ENCODE measurements at places on chromosomes 7 and 10.

DNA sequence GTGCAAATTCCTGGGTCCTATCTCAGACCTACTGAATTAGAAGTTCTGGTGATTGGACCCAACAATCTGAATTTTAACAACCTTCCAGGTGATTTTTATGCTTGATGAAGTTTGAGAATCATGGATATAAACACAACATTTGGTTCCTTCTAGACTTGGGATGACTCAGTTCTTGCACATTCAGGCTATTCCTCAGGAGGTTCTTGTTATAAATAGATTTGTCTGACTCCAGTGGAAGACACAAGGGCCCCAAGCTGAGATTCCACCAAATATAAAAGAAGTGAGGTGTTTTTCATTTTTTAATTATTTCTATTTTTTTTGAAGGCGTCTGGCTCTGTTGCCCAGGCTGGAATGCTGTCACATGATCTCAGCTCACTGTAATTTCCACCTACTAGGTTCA, 9.4 kb upstream of the TAS2R16 start:
- no peak for DNase-seq

- no peak for DNase-seq
Observed at GRCh38 chr7:7620644-7621210, 19.8 kb upstream of the UMAD1 start.

- DNase-seq: no peak
Observed at GRCh38 chr10:5467207-5467535, 32.2 kb downstream of the CALML5 start.

DNA sequence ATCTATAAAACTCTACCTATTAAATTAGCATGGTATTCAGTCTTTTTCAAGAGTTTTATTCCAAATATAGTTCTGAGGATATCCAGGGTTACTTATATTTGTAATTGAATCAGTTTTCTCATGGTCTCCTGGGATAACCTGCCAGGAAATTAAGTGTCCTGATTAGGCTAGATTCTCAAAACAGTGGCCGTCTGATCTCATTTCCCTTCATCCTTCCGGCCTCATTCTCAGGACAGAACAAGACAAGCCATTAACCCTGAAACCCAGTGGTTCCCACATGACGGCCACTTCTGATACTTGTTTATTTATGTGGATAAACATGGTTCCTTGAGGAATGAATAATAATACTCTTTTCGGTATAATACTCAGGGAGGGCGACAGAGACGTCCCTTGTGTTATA, 417.6 kb upstream of the POT1 start:
- DNase-seq: no peak

- no peak for DNase-seq
Observed at GRCh38 chr7:127912901-127913300, 118.3 kb downstream of the LRRC4 start.

- no peak for DNase-seq
Observed at GRCh38 chr7:80139236-80139635, 4.6 kb downstream of the GNAI1 start.

DNA sequence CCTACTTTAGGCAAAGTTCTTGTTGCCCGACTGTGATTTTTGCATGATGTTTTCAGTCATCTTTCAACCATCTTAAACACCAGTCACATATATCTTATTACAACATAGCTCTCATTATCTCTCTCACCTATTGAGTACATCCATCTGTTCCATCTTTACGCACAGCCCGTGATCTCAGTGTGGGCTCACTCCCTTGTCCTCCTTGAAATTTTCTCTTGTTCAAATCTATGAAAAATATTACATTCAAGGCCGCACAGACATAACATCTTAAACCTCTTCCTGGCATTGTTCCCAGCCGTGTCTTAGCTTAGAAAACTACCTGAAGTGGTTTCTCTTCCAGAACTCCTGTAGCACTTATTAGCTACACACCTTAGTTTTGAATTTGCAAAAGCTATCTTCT, 32.6 kb downstream of the NET1 start:
- no peak for DNase-seq

GRCh38 chr7:23096518-23097290, 8.9 kb upstream of the KLHL7 start:
- no peak for DNase-seq

DNA sequence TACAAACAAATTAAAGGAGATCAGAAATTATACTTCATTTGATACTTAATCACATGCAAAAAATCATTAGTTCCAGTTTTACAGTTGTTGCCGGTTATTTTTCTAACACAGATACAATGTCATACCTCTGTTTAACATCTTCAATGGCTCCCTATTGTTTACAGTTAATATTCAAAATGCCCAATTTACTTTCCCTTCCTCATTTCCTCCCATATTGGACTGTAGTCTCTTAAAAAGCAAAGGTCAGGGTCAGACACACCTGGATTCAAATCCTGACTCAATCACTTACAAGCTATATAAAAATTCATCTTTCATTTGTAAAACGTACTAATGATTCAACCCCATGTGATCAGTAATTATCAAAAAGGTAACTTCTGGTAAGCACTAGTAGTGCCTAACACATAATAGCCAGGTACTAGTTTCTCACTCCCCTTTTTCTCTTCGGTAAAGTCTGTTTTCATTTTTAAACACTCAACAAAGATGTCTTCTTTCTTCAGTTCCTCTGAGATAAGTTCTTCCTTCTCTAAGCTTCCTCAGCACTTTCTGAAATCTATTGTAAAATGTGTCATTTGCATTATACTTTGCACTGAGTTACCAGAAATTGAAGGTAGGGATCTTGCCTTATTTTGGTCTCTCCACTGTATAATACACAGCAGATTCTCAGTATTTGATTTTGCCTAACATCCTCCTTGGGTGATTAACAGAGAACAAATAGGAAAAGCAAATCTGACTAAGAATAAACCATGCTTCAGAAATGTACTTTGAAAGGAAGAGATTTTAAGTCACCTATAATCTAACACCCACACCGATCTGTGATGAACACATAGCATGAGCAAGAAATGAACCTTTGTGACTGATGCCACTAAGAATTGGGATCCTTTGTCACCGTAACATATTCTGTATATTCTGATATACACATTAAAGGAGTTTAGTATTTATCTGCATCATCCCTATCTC, 16.1 kb downstream of the KMT2C start:
- DNase-seq: no peak

- no peak for DNase-seq
Observed at GRCh38 chr10:70343712-70344111, 38.7 kb downstream of the LRRC20 start.

DNA sequence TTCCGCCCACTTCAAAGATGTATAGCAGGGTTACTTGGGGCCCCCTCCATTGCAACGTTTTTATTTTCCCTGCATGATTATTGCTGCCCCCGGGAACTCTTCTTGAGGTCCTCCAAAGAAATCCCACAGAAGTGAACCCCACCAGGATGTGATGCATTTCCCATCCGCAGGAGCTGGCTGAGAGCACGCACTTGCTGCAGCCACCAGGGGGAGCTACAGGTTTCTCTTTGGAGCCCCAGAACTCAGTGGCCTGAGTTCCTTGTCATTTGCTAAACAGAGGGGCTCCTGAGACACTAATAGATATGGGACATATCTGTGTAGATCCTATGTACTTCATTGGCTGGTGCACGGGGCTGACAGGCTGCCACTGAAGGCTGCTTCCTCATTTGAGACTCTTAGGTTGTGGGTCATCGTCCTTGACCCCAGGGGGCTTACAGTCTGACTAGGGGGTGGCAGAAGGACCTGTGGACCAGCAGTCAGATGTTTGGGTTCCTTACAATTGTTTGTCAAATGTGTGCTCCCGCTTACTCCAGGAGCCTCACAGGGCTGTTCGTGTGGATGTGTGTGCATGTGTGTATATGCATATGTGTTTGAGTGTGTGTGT, 52.3 kb upstream of the ENO4 start:
- peak; percentile 81 for DNase-seq

- peak; percentile 20 for DNase-seq
Observed at GRCh38 chr7:16721541-16721940, 32.0 kb upstream of the TSPAN13 start.

GRCh38 chr10:11697718-11698527, 44.3 kb upstream of the ECHDC3 start:
- peak; percentile 26 for DNase-seq

- DNase-seq: no peak
Observed at GRCh38 chr7:91358303-91358702, 94.1 kb downstream of the FZD1 start.

DNA sequence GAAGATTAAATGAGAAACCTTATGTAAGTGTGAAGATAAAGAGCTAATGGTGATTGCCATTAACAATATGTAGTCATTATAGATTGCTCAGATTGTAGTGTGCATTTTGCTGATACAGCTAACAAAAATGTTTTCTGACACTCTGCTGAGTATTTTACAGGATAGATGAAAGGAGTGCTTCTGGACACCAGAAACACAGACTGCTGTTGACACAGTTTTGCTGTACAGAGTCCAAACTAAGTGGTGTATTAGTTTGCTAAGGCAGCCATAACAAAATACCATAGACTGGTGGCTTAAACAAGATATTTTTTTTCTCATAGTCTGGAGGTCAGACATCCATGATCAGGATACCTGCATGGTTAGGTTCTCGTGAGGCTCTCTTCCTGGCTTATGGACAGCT, 2.2 kb downstream of the SMC3 start:
- no peak for DNase-seq

- DNase-seq: peak; percentile 13
Observed at GRCh38 chr10:6065835-6066234, 3.7 kb upstream of the IL2RA start.

DNA sequence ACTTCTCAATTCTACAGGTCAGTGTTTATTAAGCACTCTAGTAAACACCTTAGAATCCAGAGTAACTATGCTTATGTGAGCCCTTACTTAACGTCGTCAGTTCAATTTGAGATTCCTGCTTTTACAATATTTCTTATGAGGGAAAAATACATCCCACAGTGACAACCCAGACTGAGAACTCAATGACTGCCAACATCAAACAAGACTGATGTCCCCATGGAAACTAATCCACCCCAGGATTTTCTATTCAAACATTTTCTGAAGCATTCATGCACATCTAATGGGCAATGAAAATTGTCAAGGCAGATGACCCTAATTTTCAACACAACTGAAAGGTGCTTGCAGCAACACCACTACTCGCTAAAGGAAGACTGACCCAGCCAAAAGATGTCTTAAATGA, 67.0 kb downstream of the ATE1 start:
- DNase-seq: no peak

GRCh38 chr10:69413221-69413865, 3.4 kb downstream of the TACR2 start:
- DNase-seq: peak; percentile 47

DNA sequence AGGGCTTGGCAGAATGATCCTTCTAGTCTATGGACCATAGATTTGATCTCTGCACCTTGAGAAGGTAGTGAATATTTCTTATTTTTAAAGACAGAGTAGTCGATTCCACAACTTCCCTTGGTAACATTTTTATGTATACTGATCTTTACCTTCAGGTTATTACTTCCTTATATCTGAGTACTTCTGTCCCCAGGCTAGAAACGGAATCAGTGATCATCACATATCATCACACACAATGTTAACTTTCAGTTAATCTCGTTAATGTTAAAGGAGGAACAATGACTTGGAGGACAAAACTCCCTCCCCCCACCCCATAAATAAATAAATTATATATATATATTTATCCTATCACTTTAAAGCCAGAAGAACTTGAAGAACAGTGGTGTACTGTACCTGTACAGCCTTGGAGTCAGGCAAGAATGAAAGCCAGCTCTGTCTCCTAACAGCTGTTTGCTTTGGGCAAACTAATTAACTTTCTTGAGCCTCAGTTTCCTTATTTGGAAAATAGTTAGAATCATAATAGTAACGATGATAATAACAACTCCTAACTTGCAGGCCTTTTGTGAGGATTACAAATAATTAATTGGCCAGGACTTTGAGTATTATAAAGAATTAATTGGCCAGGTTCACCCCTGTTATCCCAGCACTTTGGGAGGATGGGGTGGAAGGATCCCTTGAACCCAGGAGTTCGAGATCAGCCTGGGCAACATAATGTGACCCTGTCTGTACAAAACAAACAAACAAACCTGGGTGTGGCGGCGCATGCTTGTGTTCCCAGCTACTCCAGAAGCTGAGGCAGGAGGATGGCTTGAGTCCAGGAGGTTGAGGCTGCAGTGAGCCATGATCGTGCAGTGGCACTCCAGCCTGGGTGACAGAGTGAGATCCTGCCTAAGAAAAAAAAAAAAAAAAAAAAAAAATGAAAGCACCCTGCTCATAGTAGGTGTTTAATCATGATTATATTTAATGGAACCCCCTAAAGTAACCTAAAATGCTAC, 63.5 kb downstream of the SAMD9 start:
- DNase-seq: no peak

DNA sequence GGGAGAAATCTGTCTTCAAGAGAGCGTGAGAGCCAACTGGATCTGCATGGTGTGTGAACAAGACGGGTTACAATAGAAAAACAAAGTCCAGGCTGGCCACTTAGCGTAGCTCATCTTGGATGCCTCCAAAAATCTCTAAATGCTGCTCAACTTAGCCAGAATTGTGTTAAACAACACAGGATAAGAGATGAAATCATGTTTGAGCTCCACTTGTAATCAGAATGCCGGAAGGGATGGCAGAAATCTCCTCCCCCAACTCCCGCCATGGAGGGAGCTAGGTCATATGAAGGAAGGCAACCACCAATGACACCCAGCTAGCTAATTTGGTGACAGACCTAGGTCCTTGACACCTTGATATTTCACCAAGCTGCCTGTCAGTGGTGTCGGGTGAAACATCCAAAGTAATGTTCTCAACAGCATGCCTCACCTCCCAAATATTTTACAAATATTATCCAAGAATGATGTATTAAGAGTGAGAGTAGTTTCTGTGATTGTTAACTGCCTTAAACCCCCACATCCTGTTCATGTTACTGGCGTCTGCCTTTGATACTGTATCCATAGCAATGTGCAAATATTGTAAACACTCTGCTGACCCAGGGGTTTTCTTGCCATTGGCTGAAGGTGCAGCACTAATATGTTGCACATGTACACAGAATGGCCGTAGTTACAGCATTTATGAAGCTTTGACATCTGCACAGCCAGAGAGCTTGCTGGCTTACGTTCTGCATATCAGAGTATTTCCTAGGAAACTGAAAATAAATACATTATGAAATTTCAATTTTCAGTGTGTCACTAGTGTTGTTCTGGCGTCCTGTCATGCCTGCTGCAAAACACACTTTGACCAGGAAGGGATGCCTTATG, 25.8 kb downstream of the TMEM254 start:
- DNase-seq: no peak

GRCh38 chr10:63227207-63227895, 94.2 kb downstream of the NRBF2 start:
- DNase-seq: no peak

- DNase-seq: no peak
Observed at GRCh38 chr7:142868188-142868985, 13.5 kb downstream of the EPHB6 start.

- DNase-seq: no peak
Observed at GRCh38 chr7:50983850-50984249, 201.2 kb upstream of the GRB10 start.

GRCh38 chr7:117946151-117946633, 73.0 kb upstream of the CTTNBP2 start:
- DNase-seq: no peak

Data from stimulated activated naive CD8-positive, alpha-beta T cell treated with anti-CD3 and anti-CD28 coated beads, Interleukin-15, Interleukin-2, amounts not matched to agents 100 U/mL and 50 U/mL, for 24 hours (primary cell).